ENCODE measurements at places on chromosomes 5 and 9.
A peak's percentile ranks its signal among the peaks of the same experiment; 100 is the strongest.

DNA sequence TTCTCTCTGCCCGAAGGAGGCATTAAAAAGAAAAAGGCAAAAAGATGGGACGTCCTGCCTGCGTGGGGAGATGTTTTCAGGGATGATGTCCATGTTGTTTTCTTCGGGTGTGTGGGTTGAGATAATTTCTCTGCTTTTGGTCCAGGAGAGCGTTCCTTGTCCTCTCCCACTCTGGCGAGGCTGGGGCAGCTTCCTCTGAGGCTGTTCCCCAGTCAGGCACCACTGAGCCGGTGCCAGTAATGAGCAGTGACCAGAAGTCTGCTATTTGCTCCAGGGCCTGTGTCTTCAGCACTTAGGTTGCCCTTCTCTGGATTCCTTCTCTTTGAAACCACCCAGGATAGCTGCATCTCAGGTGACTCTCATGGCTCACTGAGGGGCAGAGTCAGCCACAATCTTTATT lies 71.5 kb downstream of the ACER2 start:
- DNase-seq: no peak

GRCh38 chr5:153562189-153562588 lies 71.7 kb downstream of the GRIA1 start:
- no peak for DNase-seq

GRCh38 chr5:68748101-68748500 lies 345.7 kb upstream of the SLC30A5 start:
- DNase-seq: no peak

- peak; percentile 5 for DNase-seq
These were observed 34.1 kb upstream of the RAPGEF1 start for GRCh38 chr9:131773911-131774379.

DNA sequence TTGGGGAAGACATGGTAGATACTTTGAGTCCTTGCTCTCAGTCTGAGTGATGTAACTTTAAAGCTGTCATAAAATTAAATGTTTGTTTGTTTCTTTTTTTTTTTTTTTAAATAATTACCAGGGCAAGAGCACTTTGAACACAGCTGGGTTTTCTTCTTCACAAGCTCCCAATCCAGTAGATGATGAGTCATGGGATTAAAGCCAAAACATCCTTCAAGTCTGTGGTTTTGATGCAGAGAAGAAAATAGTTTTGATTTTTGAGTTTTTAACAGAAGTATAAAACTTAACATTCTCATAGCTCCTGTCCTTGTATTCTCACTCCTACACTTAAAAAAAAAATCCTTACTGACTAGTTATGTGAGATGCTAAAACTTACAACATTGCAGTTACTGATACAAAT lies 34.8 kb upstream of the IL31RA start:
- no peak for DNase-seq

DNA sequence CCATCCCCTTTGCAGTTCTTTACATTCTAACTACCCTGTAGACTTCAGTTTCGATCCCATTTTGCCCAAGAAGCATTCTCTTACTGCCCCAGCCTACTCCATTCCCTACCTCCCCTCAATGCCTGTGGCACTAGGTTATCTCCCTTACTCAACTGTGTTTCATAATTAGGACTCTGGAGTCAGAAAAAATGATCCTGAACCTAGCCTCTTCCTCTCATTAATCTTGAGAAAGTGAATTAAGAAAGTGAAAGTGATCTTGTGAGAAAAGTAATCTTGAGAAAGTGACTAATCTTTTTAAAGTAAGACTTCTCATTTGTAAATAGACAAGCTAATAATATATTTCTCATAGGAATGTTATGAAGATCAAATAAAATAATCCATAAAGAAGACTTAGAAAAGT lies 444.0 kb upstream of the TRPC7 start:
- no peak for DNase-seq

DNA sequence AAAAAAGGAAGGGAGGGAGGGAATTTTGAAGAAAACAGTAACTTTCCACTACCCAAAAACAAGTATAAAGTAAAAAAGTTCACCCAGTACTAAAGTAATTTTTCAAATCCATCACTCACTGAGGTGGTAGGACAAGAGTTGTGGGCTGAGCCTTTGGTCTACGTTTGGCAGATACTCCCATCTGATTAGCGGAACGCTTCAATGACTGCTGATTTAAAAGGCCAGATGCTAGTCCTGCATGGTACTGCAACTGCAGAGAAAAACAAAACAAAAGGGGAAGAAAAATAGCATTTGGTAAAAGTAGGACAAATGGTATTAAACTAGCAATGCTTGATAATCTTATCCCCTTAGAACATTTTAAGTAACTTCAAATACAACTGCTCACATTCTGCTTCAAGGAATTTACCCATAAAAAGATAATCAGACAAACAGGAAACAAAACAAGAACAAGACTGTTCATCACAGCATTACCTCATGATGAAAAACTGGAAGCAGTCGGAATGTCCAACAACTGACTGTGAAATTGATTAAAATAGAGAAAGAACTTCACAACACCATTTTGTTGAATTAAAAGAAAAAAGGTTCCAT lies 65.4 kb downstream of the MED27 start:
- DNase-seq: no peak

DNA sequence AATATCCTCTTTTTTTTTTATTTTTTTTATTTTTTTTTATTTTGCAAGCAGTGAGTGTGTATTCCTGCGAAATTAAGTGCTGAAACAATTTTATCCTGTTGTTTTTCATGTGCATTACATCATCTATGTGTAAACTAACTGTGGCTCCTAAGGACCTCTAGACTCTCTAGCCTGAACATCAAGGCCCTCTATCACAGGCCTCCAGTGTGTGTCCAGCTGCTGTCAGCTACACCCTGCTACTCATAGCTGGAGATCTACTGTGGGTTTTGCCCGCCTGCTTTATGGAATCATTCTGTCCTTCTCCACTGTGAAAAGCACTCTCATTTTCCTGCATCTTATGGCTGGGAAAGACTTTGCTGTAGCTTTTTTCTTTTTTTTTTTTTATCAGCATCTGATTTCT lies 157.8 kb downstream of the KCTD16 start:
- peak; percentile 73 for DNase-seq

DNA sequence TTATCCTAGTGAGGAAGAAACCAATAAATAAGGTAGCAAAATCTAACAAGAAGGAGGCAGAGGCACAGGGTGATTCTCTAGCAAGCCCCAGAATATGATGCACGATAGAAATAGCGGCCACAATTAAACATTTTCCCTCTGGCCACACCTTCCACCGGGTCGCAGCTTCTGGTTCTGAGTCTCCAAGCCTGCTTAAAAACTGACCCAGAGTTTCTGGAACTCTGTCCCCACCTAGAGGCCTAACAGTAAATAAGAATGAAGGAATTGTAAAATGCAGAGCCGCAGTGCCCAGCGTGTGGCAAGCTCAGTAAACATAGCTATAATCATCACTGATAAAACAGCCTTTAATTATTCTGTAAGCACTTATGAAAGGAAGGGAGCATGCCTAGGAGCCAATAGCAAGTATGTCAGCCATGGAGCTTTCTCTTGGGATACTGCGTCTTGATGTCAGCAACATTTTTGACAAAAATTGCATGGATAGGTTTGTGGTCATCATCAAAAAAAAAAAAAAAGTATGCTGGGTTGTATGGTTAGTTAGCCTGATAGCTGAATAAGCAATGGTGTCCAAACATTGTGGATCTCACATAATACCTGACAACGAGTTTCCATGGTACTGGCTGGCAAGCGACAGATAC lies 465.5 kb downstream of the DNAH5 start:
- DNase-seq: peak; percentile 65

- no peak for DNase-seq
These were observed 93.7 kb upstream of the DAP start for GRCh38 chr5:10854506-10855277.

GRCh38 chr5:178637356-178638074 lies 10.7 kb upstream of the CLK4 start:
- DNase-seq: no peak
